CD4-positive, alpha-beta T cell treated with Interleukin-10 for 1 hour (primary cell): ENCODE measurements at places on chromosomes 2 and 18.
A peak's percentile ranks its signal among the peaks of the same experiment; 100 is the strongest.

GRCh38 chr2:19416083-19416482 is 57.7 kb upstream of the OSR1 start:
- DNase-seq = no peak

GRCh38 chr2:64943387-64944150 is 45.6 kb upstream of the SLC1A4 start:
- DNase-seq = no peak

DNA sequence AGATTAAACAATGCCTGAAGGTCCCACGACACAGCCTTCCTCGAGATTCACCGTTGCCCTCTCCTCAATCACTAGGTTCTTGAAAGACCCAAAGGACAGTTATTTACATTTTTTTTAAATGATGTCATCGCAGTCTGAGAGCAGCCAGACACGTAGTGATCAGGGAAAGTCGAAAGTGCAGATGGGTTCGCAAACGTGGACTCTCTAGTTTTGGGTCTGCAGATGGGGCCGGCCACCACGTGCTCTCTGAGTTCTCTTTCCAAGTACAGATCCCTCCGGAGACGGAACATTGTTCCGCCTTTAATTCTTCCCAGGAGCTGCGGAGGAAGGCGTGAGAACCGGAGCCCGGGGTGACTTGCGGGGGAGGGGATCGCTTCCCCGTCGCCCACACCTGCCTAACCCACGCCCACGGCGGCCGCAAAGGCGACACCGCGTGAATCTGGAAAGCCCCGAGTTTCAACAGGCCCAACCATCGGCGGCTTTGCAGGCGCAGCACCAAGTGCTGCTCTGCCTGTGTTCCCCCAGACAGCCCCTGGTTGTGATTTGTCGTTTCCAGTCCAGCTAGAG is 54.3 kb downstream of the PKDCC start:
- DNase-seq = peak; percentile 97

GRCh38 chr2:198490748-198491147 is 686.4 kb downstream of the PLCL1 start:
- no peak for DNase-seq

GRCh38 chr18:55589625-55590291 is 1.8 kb upstream of the TCF4 start:
- peak; percentile 77 for DNase-seq

DNA sequence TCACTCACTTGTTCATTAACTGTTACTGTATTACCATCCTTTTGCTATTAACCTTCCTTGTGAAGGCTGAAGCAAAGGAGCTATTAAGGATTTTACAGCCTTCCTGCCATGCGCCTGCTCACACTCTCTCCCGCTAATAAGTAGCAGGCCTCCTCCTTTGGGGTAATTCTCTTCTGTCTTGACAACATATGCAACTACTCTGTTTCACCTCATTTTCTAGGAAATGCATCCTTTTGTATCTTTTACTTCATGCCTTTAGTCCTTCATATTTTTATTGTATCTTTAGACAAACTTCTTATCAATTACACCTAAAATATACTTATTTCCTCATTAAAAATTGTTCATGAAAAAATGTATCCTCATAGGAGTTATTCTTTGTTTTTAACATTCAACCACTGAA is 434.9 kb upstream of the LYPD1 start:
- no peak for DNase-seq

DNA sequence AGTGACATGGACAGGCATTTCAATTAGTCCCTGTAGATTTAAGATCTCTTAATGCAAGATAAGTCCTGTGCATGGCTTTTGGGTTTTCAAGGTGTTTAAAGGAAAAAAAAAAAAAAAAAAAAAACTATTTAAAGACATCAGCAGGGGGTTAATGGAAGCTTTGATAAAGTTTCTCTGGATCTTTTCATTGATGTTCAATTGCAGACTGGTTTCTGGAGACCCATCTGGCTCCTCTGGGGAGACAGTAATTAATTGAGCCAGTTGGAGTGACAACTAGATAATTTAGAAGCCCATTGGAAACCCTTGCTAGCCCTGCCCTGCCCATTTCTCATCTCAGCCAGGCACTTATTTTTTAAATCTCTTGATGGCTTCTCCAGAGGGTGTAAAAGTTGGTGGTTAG is 98.7 kb downstream of the EPHA4 start:
- DNase-seq = no peak

DNA sequence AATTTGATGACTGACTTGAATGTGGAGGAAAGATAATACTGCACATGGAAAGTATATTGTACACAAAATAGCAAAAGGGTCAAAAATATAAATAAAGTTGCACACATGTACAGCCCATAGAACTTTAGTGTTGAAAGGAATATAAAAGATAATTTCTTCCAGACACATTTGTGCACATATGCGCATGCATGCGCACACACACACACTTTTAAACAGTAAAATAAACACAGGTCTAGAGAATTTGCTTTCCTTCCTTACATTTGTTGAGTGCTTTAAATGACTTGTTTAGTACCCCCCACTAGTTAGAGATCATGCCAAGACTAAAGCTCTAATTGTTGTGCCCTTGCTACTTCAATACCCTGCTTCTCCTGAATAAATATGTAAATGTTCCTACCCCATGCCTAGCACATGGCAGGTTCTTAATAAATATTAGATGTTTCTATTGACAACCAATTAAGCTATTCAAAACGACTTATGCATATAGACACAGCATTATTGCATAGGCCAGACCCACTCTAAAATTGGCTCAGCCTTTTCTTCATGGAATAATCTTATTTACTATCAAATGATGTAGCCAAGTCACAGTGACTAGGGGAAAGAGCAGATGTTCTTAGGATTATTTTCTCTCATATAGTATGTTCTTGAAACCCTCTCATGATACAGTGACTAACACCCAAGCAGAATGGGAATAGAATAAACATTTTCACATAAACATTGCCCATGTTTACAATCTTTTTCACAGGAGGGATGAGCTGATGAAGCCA is 165.5 kb upstream of the ACVR2A start:
- no peak for DNase-seq
